NCI-H1048 (cell line): ENCODE measurements at places on chromosomes 7 and 10.
A peak's percentile ranks its signal among the peaks of the same experiment; 100 is the strongest.

DNA sequence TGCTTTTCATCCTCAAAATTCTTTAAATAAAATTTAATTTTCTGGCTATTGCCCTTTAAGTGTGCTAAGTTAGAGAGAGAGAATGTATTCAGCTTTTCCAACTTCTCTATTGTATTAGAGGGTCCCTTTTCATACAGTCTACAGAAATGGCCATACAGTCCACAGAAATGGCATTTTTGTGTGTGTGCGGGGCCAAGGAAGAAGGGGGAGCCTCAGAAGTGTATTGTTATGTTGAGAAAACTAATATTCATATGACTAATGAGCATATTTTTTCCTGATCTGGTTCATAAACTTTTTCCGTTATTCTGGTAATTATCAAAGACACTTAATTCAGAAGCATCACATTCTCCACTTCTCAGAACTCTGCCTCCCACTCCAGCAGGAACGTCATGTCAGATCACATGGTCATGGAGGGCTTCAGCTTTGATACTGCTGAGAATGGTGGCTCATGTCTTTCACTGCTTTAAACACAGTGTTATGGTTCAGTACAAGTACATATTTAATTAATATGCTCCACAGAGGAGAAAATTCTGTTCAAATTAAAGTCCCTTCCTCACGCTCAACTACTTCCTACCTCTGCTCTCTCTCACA lies 37.1 kb downstream of the ELMO1 start:
- no peak for DNase-seq

- no peak for DNase-seq
These were observed 12.3 kb upstream of the ECHDC3 start for GRCh38 chr10:11729790-11730315.

DNA sequence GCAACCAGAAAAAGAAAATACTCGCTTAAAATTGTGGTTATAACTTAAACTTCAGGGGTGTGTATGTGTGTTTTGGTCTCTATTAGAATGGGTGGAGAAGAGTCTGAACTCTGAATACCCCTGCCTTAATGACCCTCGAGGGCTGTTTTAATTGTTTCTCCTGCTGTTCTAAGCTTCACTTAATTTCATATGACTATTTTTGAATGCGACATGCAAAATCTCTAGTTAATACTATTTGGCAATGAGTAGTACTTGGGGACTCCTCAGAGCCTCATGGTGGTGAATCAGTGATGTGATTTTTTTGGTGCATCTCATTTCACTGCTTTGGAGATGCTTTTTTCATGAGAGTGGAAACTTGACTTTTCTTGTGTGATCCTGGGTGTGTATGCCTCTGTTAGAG lies 178.6 kb downstream of the CDK14 start:
- DNase-seq, result no peak

DNA sequence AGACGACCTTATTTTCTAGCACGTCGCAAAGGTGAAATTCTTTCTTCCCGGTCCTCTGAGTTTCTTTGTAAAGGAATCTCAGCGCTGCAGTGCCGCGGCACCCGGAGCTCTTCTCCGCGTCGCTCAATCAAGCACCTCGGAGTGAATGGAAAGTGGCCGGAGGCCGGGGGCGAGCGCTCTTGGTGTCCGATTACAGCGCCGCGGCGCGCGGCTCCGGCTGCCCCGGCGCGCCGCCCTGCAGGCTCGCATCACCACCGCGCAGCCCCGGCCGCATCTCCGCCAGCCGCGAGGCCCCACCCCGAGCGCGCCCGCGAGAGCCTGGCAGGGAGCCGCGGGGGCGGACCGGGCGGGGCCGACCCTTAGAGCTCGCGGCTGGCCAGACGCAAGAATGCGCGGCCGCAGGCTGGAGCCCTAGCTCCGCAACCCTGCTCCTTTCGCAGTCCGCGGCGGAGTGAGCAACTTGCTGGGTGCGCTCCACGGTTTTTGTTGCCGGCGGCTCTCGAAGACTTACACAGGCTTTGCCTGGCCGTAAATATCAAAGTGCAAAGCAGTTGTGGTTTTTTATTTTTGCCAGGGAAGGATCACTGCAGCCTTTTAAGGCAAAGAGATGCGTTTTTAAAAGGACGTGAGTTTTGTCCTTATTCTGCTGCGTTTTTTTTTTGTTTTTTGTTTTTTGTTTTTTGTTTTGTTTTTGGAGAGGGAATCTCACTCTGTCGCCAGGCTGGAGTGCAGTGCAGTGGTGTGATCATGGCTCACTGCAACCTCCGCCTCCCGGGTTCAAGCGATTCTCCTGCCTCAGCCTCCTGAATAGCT lies at the start of gene SEMA3C:
Gene SEMA3C, minus strand, starts transcription at position 143 of the 813 bp plus-strand sequence. CDS start 2,270 bp downstream, outside the sequence.
- peak; percentile 73 for DNase-seq

- no peak for DNase-seq
These were observed 39.6 kb upstream of the ELMO1 start for GRCh38 chr7:37488163-37488764.

DNA sequence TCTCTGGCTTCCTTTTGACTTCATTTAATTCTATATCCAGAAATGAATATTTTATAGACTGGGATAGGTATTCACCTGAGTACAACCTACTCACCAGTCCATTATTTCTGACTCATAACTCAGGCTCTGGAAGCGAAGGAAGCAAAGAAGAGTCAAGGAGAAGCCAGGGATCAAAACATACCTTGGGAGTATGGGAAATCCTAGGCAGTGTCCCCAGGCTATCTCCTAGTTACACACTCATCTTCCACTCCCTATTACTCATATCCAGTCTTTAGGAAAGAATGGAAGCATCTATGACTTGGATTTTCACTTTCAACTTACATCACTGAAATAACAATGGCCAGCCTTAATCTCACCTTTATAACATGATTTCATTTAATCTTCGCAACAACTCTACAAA lies 40.9 kb upstream of the ELAPOR2 start:
- DNase-seq, result no peak

DNA sequence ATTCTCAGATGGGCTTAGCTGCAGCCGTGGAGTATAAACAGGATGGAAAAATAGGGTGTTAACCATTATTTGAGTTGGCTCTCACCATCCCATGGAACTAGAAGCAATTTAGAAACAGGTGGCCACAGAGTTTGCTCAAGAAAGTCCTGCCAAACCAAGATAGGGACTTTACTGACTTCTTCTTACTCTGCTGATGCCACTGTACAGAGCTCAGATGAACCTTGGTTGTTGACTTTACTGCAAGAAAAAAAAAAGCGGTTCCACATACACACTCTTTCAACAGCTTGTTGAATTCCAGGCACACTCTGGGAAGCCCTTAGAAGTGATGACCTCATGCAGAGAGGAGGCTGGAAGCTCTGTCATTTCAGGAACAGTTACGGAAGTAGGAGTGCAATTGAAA lies 753.4 kb downstream of the NRG3 start:
- no peak for DNase-seq

DNA sequence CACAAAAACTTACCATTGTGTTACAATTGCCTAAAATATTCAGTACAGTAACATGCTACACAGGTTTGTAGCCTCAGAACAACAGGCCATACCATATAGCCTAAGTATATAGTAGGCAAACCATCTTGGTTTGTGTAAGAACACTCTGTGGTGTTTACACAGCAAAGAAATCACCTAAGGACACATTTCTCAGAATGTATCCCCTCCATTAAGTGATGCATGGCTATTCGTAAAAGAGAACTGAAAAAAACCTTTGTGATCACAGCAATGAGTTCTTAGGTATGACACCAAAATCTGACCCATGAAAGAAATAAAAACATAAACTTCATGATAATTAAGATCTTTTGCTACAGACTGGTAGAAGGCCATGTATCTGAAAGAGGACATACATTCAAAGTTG lies 121.5 kb downstream of the JMJD1C start:
- DNase-seq, result no peak

DNA sequence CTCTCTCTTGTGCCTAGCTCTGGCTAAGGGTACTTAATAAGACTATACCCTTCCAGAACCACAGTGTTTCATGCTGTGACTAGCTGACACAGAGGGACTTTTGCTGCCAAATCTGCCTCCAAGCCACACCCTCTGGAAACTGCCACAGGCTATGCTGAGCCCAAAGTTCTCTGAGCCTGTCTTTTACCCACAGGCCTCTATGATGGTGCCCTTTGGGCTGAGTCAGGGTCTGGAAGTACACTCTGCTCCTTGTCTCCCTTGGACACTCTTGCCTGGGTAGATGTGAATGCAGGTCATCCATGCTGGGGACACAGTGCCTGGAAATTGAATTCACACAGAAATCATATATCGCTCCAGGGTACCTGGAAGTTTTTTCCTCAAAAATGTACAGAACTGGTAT lies 22.6 kb downstream of the DYDC1 start:
- no peak for DNase-seq

DNA sequence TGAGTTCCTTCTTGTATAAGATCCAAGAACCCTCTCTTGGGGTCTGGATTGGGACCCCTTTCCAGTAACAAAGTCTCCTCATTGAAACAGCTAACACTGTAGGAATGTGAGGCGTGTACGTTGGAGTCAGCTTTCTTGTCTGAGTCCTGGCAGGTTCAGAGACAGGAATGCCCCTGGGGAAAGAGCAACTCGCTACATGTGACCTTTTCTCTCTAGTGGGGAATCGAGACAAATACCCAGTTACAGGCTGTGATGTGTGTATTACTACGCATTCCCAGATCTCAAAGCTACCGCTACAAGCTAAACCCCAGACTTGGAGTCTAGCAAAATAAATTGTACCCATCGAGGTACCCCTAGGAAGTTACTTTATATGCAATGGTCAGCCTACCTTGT lies 85.6 kb upstream of the FRMD4A start:
- DNase-seq, result no peak

DNA sequence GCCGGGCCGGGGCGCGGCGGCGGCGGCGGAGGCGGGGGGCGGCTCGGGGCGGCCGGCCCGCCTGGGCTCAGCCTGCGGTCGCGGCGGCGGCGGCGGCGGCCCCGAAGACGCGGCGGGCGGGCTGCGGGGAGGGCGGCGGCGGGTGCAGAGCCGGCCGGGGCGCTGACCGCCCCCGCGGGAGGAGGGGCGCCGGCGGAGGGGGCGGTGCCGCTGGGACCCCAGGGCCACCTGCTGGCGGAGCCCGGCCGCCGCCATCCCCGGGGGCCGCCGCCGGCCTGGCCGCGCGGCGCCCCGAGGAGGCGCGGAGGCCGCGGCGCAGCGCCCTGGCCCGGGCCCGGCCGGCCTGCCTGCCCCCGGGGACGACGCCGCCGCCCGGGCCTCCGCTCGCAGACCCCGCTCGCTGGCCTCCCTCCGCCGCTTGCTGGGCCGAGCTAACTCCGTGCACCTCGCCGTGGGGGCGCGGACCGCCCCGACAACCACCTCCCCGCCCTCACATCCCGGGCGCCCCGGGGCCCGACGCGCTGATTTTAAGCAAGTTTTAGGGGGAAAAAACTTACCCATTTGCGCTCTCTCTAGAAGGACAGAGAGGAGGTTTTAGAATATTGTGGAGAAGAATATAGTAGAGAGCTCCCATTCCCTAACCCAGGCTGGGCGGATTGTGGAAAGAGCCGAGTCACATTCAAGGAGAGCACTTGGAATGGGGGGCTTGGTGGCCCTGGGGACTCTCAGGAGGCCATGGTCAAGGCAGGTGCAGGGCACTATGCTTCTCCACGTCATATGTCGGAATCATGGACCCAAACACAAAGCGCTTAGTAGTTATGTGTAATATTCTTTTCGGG lies at the start of gene BEND7:
Gene BEND7, minus strand, starts transcription at position 140 of the 839 bp plus-strand sequence. CDS start 481 bp downstream, outside the sequence.
- DNase-seq, result no peak

GRCh38 chr10:80542652-80543318 lies 5.1 kb downstream of the SH2D4B start:
- DNase-seq, result no peak

DNA sequence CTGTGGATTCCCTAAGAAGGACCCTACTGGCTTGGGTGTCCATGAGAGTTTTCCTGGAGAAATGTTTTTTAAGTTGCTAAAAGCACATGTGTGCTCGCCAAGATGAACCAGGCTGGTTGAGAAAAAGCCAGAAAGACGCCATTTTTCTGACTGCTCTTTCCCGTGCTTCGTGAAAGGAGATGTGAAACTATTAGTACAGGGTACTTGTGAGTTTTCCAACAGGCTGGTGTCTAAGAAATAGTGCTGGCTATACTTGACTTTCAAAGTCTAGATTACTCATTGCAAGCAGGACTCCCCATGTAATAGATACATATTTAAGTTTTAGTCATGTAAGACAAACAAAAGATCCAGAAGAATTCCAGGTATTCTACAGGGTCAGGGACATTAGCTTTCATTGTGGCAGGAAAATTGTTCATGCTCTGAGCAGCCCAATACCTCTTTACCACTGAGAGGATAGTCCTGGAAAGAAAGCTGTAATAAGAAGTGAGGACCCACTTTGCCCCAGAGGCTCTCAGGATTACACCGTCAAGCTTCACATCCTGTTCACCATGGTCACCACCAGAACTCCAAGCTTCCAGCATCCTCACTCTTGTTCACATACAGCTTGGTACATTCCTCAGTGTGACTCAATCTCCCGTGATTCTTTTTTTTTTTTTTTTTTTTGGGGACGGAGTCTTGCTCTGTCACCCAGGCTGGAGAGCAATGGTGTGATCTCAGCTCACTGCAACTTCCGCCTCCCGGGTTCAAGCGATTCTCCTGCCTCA lies 43.8 kb upstream of the ICA1 start:
- no peak for DNase-seq

DNA sequence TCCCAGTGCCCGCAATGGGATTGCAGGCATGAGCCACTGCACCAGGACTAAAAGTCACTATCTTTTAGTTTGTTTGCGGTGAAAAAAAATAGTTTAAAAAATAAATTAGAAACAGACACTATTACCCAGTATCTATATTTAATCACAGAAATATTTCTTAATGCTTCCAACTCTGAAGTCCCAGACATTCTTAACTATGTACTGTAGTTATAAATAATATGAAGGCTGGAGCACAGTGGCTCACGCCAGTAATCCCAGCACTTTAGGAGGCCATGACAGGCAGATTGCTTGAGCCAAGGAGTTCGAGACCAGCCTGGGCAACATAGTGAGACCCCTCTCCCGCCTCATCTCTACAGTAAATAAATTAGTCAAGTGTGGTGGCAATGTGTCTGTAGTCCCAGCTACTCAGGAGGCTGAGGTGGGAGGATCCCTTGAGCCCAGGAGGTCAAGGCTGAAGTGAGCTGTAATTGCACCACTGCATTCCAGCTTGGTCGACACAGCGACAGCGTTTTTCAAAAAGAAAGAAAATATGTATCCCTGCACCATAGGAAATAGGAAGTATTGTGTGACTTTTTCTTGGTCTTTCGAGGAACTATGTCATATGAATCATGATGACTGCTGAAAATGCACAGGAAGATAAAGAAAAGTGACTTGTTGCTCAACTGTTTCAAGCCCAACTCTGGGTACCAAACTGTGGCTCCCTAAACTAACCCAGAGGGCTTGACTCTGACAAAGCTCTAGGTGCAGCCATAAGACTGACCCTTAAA lies 74.9 kb upstream of the STEAP1B start:
- no peak for DNase-seq

GRCh38 chr7:12647364-12648219 lies 39.8 kb upstream of the ARL4A start:
- no peak for DNase-seq

DNA sequence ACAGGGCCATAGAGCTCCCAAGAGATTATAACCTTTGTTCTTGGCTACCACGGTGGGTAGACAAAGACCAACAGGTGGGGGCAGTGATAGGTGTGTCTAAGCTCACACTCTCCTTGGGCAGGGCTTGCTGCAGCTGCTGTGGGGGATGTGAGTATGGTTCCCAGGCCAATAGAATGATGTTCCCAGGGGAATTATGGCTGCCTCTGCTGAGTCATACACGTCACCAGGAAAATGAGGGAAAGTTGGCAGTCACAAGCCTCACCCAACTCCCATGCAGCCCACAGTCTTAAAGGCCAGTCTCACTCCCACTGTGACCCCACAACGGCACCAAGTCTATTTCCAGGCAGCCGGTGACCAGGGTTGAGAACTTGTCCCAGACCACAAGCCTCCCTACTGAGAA lies 453.4 kb upstream of the PODXL start:
- no peak for DNase-seq

GRCh38 chr7:105791926-105792325 lies 84.5 kb downstream of the ATXN7L1 start:
- DNase-seq, result no peak

GRCh38 chr10:63703113-63703670 lies 182.0 kb downstream of the REEP3 start:
- no peak for DNase-seq
